ENCODE measurements at places on chromosomes 16 and 17.

GRCh38 chr16:69893106-69893505 lies 58.0 kb upstream of the CLEC18A start:
- DNase-seq: no peak

DNA sequence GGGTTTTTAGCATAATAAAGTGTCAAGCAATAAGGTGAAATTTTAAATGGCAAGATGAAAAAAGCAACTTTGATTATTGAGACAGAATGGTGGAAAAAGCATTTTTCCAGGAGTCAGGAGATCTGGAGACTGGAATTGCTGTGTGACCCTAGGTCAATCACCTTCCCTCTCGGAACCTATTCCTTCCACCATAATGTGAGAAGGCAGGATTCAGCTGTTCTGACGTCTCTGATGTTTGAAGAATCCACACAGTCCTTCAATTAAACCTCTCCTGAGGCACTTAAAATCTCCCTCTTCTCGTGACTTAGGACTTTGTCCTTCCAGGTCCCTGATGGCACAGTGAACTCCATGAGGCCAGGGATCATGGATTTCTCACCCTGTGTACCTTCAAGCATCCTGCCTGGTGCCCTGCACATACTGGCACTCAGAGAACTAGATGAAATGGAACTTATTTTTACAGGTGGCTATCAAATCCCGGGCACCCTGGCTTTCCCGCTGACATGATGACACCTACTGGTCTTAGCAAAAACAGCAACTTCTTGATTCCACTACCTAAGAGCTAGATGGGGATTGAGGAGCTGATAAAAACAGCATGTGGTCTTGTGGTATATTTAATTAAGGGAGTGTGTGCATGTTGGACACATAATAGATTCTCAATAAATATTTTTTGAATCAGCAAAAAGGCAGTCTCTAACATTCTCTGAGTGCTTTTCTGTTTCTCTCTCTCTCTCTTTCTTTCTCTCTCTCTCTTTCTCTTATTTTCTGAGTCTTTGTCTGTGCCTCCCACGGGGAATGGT lies 2.3 kb upstream of the CCDC182 start:
- DNase-seq: peak; percentile 53

GRCh38 chr17:28272166-28272565 lies 46.8 kb upstream of the TMEM97 start:
- no peak for DNase-seq

GRCh38 chr17:57914273-57915142 lies 40.7 kb downstream of the CUEDC1 start:
- DNase-seq: no peak

- DNase-seq: no peak
Observed at GRCh38 chr17:49696233-49696761, 11.5 kb downstream of the SLC35B1 start.

DNA sequence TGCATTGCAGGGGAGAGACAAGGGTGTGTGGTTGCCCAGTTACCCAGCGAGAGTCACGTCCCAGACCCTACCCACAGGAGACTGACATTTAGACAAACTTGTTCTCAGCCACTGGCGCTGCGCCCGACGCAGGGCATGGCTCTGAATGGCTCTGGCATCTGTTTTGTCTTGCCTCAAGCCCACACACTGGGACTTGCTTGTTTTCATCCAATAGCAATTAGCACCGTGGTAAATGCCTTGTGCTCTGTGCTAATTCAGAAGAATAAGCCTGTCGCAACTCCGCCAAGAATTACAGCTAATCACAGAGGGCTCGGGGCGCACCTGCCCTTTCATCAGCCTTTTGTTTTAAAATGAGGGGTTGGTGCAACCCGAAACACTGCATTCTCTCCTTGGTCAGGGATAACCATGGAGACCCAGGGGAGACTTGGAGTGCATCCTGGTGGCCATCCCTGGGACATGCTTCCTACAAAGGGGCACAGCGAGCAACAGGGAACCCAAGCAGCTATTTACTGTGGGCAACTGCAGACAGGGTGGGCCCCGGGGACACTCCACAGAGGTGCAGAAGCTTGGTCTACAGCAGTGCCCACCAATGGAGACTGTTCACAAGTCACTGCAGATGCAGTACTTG lies 220.6 kb upstream of the ZFHX3 start:
- no peak for DNase-seq

- peak; percentile 25 for DNase-seq
Observed at GRCh38 chr17:62724398-62725146, 83.5 kb downstream of the MARCHF10 start.

DNA sequence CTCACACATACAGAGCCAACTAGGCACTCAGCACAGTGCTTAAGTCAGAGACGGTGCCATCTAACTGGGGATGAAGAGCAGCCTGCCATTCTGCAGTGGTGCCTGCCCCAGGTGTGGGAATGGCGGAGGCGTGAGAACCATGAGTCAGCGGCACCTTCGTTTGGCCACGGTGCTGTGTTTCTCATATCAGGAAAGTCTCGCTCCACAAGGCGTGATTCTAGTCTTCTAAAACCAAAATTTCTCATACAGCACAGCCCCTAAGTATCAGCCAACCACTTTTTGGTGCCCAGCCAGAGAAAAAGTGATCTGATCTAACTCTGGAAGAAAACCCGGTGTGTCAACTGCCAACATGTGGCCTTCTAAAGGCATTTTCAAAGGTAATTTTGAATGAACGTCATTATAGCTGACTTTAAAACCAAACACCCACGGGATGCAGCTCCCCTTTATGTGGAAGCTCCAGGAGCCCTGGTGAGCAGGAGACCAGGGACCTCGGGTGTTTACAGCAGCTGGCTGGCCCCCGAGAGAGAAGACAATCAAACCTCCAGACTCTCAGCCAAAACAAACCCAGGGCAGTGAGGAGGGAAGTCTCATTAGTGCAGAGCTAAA lies 54.6 kb downstream of the ABCC12 start:
- no peak for DNase-seq

DNA sequence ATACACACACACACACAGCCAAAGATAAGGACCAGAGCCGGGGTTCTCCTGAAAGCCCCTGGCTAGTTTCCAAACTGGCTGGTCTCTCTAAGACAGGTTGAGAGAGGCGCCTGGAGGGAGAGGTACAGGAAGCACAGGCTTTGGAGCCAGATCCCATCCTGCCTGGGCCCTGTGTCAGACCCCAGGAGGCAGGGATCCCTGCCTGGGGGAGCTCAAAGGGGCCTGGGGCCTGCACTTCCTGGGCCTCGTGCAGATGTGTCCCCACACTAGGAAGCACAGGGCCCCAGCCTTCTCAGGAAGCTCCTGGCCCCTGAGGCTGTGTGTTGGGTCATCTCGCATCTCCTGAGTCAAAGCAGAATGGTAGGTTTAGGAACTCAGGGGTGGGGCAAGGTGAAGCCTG lies 16.0 kb downstream of the SLC5A10 start:
- no peak for DNase-seq

GRCh38 chr17:17822189-17822588 lies 14.6 kb downstream of the SREBF1 start:
- DNase-seq: peak; percentile 47

GRCh38 chr17:74297941-74298340 lies 23.9 kb downstream of the DNAI2 start:
- DNase-seq: no peak

DNA sequence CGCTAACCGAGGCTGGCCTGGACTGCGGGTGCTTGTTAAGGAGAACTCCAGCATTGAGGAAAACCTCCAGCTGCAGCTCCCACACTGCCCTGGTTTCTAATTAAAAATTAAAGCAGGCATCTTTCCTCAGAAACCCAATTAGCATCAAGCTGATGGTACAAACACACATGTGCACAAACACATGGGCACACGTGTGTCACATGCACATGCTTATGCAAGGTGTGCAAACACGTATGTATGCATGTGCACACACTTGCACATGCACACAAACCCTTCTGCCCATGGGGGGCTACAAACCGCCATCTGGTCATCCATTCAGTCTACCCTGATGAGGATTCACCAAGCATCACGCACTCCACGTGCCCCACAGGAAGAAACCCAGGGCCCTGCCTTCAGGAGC lies 182.5 kb downstream of the ZNF423 start:
- no peak for DNase-seq

DNA sequence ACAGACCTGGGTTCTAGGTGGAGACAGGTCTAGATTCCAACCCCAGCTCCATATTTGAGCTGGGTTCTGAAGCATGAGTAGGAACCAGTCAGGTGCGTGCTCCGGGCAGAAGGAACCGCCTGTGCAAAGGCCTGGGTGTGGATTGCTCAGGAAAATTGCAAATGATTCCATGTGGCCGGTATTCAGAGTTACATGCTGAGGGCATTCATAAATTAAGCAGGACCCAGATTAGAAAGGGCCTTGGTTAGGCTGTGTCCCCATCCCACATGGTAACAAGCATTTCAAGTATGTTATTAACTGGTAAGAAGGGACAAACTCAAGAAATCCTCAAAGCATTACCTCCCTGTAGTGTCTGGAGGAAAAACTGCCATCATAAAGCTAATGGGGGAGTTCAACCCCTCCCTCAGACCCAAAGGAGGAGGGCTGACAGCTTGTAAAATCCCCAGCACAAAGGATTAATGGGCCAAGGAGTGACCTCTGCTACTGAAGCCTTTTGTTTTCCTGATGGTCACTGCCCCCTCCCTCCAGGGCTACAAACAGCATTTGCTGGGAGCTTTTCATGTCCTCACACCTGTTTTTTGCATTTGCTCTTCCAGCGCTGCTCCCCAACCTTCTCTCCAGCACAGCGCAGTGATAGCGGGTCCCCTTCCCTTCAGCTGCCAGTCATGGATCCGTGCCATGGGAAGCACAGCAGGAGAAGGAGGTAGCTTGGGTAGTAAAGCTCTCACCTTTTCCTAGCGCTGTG lies 218.0 kb downstream of the C16orf95 start:
- DNase-seq: no peak

GRCh38 chr16:47734987-47735594 lies 274.0 kb downstream of the PHKB start:
- no peak for DNase-seq

DNA sequence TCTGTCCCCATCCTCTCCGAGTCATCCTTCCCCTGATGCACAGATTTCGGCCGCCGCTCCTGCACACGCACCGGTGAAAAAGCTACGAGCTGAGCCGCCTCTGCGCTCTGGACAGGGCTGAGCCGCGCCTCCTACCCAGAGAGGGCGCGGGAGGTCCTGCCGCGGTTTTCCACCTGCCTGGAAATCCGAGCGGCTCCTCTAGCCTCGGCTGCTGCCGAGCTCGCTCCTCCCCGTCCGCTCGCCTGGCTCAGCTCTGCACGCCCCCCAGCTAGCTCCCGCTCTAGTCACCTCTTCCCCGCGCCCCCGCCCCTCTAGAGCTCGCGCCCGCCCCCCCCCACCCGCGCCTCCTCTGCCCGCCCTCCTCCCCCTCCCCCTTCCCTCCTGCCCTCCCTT lies 198 bp upstream of the SHISA9 start:
- no peak for DNase-seq

GRCh38 chr16:80585764-80586163 lies 45.0 kb downstream of the DYNLRB2 start:
- no peak for DNase-seq

DNA sequence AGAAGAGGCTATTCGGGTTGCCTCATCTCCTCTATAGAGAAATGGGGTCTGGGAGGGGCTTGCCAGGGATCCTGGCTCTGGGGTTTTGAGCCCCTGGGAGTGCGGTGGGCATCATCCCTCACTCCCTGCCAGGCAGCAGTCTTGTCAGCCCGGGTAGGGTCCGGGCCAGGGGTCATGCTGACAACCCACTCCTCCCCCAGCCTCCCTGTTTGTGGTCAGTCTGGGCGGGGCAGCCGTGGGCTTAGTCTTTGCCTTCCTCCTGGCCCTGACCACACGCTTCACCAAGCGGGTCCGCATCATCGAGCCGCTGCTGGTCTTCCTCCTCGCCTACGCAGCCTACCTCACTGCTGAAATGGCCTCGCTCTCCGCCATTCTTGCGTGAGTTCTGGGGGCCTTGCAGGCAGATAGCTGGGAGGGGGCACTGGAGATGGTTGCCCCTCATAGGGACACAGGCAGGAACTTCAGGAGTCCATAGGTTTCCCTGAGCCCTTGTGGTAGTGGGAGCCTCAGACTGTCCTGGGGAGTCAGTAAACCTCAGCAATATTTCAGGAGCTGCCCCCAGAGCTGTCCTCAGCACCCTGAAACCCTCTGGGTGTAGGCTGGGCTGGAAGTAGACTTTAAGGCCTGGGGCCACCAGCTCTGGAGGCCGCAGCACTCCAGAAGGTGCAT lies 6.9 kb downstream of the SLC9A5 start:
- no peak for DNase-seq

GRCh38 chr17:66677201-66677981 lies 157.5 kb upstream of the CACNG5 start:
- DNase-seq: peak; percentile 91

DNA sequence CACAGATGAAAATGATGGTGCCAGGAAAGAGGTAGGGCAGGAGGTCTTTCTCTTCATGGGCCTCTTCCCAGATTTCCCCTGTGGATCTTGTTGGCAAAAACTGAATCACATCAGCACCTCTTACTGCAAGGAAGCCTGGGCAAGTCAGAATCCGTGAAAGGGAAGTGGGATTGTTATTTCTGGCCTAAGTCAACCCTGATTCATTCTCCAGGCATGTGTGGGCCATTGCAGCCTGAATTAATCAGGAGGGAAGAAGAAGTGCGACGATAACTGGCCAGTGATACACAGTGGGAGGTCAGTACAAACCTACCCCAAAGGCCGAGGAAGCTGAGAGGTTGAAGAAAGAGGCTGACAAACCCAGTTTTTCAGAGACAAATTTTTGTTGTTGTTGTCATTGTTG lies 17.9 kb upstream of the NSMCE1 start:
- DNase-seq: peak; percentile 94

DNA sequence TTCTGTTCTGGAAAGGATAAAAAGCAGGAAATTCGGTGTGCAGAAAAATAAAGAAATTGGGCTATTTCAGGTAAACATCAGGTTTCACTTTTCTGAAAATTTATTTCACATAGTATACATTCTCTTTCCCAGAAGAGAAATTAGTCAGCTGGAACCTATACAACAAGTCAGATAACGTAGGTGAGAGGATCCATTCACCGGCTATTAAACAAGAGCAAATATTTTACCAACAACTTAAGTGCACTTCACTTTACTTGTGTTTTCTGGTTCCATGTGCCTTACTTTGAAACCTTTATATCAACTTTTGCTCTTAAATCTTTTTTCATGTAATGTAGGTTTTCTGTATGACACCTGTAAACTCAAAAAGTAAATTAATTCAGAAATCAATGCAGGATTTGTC lies 839.7 kb downstream of the CDH11 start:
- DNase-seq: no peak

- DNase-seq: no peak
Observed at GRCh38 chr17:74531231-74531761, at the start of gene CD300LB. TSS of gene CD300LB (minus strand) at chr17:74531475. CDS start at chr17:74531350, 125 bp downstream.
